ENCODE measurements at places on chromosomes 1 and 21.

GRCh38 chr1:246784621-246785493 is 60.6 kb downstream of the SCCPDH start:
- no peak for DNase-seq

GRCh38 chr1:24754229-24754628 is 9.0 kb downstream of the CLIC4 start:
- DNase-seq = no peak

DNA sequence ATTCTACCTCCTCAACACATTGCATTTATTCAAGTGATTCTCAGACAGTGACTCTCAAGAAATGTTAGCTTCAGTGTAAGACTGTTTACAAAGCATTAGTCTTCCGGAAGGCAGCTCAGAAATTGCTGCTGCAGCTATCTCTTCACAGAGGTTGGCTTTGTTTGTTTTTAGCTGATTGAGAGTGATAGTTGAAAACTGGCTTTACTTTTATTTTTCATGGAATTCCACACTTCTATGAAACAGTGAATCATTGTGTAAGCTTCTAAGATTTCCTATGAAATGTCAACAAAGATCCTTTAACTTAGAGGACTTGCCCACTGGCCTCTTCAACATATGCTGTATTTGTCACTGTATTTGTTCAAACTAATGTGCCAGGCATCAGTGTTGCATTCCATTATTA is 121.3 kb downstream of the TNNI3K start:
- no peak for DNase-seq

GRCh38 chr1:14390816-14391215 is 207.7 kb upstream of the KAZN start:
- DNase-seq = no peak

DNA sequence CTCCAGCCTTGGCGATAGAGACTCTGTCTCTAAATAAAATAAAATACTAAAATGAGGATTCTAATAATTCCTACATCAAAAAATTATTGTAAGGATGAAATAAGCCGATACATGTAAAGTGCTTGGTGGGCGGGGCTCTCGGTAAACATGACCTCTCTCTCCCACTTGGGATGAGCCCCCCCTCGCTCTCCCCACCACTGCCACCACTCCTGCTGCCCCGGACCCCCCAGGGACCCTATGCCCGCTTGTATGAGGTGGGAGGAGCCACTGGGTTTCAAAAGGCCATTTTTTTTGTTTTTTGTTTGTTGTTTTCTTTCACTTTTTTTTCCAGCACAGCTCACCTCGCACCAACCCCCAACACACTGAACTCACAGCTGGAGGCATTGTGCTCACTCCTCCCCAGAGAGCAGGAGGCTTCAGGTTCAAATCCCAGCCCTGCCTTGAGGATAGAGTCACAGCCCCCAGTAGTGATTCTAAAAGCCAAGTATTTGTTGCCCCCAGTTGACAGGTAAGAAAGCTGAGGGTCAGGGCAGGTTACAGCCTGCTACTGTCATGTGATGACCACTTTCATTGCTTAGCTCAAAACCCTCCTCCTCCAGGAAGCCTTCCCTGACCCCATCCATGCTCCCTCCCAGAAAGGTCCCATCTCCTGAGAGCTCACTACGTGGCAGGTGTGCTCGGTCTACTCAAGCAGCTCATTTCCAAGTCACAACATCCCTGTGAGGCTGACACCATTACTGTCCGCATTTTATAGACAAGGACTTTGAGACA is 4.2 kb downstream of the SDC3 start:
- no peak for DNase-seq

GRCh38 chr1:52032785-52033131 is 852 bp downstream of the KTI12 start:
- no peak for DNase-seq

- DNase-seq = no peak
These were observed 53.0 kb downstream of the PBX1 start for GRCh38 chr1:164611754-164612642.

- DNase-seq = no peak
These were observed 101.9 kb downstream of the PRDM2 start for GRCh38 chr1:13801655-13802486.

- no peak for DNase-seq
These were observed 500 bp upstream of the PEA15 start for GRCh38 chr1:160204526-160205241.

DNA sequence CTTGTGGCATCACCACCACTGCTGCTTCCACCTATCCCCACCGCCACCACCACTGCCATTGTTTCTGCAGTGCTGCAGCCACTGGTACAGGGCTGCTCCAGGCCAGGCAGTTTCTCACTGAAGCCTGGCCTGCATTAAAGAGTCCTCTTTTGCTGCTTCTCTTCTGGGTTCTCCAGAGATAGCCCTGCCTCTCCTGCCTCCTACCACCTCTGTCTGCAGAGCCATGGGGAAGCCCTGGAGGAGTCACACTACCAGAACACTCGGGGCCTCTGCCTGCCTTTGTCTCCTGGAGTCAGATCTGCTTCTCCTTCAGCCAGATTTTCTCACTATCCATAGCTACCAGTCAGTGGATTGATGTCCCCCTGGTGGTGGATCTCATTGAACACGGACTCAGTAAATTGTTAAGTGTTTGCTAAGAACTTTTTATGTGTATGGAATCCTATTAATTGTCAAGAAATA is 37.7 kb upstream of the DDAH1 start:
- DNase-seq = no peak

GRCh38 chr1:47580451-47580995 is 142.7 kb downstream of the FOXD2 start:
- DNase-seq = no peak

GRCh38 chr1:232568331-232568852 is 61.5 kb downstream of the SIPA1L2 start:
- DNase-seq = no peak

Measured in stimulated activated CD8-positive, alpha-beta memory T cell treated with anti-CD3 and anti-CD28 coated beads, Interleukin-4, amount 100 ng/mL, for 4 hours (primary cell).